T-helper 17 cell (primary cell): ENCODE measurements at places on chromosomes 12 and 14. TPM values are rescaled to one million over a fixed set of nuclear protein-coding genes. Genes with fewer than 3 reads are reported as not detected.

GRCh38 chr12:219891-220352 lies 6.0 kb upstream of the SLC6A12 start:
- H3K27me3 ChIP-seq: peaks cover 48% of the 10 kb centered on the region
- DNase-seq: no peak
- H3K27ac ChIP-seq: no peak overlapping the region
- no peaks in the 10 kb centered on the region for H3K4me1 ChIP-seq
- H3K36me3 ChIP-seq: peaks cover 2% of the 10 kb centered on the region
- H3K4me3 ChIP-seq: no peak overlapping the region

The DNAJC22 gene
- total RNA-seq: not detected

- no peak overlapping the region for H3K27ac ChIP-seq
- no peak for DNase-seq
- no peaks in the 10 kb centered on the region for H3K36me3 ChIP-seq
Measured at GRCh38 chr12:87290505-87290904, 738.7 kb downstream of the C12orf50 start.

- H3K27ac ChIP-seq: peak overlapping the region; percentile 98
- peaks cover 22% of the 10 kb centered on the region for H3K4me1 ChIP-seq
- no peak for DNase-seq
- H3K27me3 ChIP-seq: no peaks in the 10 kb centered on the region
- H3K4me3 ChIP-seq: peak overlapping the region; percentile 63
Measured at GRCh38 chr14:97456958-97457357, 659.8 kb downstream of the VRK1 start.

DNA sequence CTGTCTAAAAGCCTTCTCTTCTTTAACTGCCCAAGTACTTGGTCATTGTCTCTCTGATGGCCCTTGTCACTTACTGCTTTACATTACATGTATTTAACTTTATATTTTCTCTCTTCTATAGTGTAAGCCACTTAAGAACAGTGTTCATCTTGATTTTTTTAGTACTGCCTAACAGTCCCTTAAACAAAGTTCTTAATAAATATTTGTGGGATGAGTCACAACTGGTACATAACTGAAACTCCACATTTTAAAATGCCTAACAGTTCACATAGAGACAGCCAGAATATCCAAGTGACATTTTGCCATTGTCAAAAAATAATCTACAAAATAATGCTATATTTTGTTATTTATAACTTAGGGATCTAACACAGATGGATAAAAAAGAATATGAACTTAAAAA lies 146.6 kb downstream of the STXBP6 start:
- H3K27ac ChIP-seq: no peak overlapping the region
- no peak overlapping the region for H3K4me3 ChIP-seq
- no peaks in the 10 kb centered on the region for H3K36me3 ChIP-seq
- peaks cover 26% of the 10 kb centered on the region for H3K27me3 ChIP-seq
- H3K4me1 ChIP-seq: no peaks in the 10 kb centered on the region
- DNase-seq: no peak

DNA sequence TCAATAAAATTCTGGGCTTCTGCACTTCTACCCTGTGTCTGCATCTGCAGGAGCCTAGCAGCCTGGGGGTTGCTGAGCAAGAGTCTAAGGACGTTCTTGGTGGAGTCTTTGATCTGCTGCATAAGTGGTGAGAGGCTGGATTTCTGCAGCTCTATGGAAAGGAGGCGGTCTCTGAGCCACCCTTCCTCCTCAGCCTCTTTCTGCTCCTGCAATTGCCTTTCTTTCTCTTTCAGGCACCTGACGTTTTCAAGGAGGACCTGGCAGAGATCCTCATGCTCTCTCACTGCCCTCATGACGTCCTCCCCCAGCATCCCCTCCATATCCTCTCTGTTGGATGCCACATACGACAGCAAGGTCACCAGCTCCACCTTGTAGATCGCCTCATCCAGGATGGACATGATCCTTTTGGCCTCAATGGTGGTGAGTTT lies 13.6 kb upstream of the TPCN1 start:
- no peaks in the 10 kb centered on the region for H3K36me3 ChIP-seq
- peak overlapping the region; percentile 95 for H3K27ac ChIP-seq

- peaks cover 4% of the 10 kb centered on the region for H3K27me3 ChIP-seq
- no peak for DNase-seq
- no peak overlapping the region for H3K4me3 ChIP-seq
- H3K4me1 ChIP-seq: no peaks in the 10 kb centered on the region
- H3K27ac ChIP-seq: no peak overlapping the region
Measured at GRCh38 chr12:95143621-95144205, 70.3 kb upstream of the NR2C1 start.
